ENCODE measurements at places on chromosomes 3 and 15.

- DNase-seq = no peak
Observed at GRCh38 chr15:31799715-31800321, 230.5 kb upstream of the CHRNA7 start.

GRCh38 chr3:174938102-174938501 is 79.0 kb downstream of the NAALADL2 start:
- no peak for DNase-seq

- no peak for DNase-seq
Observed at GRCh38 chr3:23816721-23817120, 11.0 kb downstream of the UBE2E1 start.

DNA sequence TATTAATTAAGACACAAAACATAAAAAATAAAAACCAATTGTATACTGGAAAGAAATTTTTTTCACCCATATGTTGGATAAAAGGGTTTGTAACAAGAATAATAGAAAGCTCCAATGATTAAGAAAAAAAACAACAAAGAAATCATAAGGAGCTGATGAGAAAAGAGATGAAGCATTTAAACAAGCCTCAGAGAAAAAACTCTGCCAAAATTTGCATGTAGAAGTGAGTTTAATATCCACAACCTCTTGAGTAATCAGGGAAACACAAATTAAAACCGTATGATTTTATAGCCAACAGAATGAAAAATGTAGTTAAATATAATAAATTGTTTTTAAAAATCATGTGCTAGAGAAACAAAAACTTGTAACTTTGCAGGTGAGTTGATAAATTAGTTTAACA is 192.9 kb downstream of the BCHE start:
- DNase-seq = no peak

DNA sequence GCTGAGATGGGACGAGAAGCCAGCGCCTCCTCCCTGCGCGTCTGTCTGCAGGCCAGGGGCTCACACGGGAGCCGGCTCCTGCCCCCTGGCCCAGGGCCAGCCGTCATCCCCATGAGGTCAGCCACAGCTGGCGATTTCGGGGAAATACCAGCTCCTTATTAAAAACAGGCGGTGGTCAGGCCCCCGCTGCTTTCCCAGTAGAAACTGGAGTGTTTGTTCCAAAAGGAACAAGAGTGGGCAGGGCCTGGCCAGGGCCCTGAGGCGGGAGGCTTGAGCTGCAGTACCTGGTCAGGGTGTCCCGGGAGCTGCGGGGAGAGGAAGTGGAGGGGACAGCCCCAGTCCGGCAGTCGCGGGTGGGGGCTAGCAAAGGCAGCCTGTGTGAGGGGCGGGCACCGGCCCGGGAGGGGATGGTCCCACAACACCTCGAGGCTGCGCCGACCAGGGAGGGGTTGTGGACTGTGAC is 17.8 kb downstream of the MYL3 start:
- no peak for DNase-seq

- no peak for DNase-seq
Observed at GRCh38 chr3:12495749-12496452, 11.6 kb downstream of the TSEN2 start.

GRCh38 chr3:11212299-11212608 is 58.0 kb downstream of the HRH1 start:
- DNase-seq = no peak

GRCh38 chr15:25893596-25893995 is 30.5 kb upstream of the ATP10A start:
- no peak for DNase-seq

DNA sequence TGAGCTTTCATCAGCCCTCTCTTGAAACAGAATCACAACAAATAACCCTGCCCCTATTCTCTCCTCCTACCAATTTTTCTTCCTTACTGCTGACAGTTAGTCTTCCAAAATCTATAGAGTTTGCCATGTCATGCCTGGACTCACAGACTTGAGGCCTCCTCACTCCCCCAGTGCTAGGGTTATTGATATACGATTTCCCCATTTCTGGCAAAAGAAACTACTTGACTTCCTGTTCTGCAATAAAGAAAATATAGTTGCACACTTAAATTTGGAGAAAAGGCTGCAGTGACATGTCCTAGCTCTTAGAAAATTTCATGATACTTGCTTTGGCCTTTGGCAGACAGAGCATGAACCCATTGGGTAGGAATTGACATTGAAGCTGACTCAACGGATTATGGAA is 75.9 kb downstream of the CYP19A1 start:
- no peak for DNase-seq

GRCh38 chr3:2940062-2940461 is 170.1 kb downstream of the IL5RA start:
- no peak for DNase-seq

- peak; percentile 83 for DNase-seq
Observed at GRCh38 chr3:62665627-62666437, 209.4 kb downstream of the CADPS start.

GRCh38 chr3:129632556-129632955 is 26.1 kb upstream of the PLXND1 start:
- DNase-seq = no peak

GRCh38 chr3:150147776-150148175 is 177.1 kb upstream of the PFN2 start:
- DNase-seq = no peak

- no peak for DNase-seq
Observed at GRCh38 chr3:172294223-172294806, 153.9 kb downstream of the GHSR start.

- DNase-seq = no peak
Observed at GRCh38 chr15:63372753-63373152, 8.9 kb downstream of the CA12 start.

GRCh38 chr15:78033864-78034263 is 43.6 kb downstream of the TBC1D2B start:
- no peak for DNase-seq

DNA sequence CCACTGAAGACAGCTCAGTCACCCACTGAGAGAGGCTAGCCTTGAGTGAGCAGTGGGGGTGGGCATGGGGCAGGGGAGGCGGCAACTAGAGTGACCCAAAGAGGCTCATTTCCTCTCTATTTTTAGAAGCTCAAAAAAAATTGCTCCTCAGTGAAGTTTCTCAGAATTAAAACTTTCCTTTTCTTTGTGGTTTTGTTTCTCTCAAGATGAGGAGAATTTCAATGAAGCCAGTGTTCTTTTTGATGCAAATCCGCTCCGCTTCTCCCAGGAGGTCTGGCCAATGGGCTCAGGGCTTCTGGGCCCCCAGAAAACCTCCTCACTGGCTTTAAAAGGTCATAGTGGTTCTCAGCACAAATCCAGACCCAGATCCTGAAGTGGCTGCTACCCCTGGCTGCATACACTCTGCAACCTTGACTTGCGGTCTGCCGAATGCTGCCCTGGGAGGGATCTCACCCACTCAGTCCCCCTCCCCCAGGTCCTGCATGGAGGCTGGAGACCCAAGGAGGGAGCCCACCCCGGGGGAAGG is at the start of gene ACSBG1:
Gene ACSBG1 (minus strand): TSS at position 51 of the 526 bp plus-strand sequence. CDS start 64 bp downstream, outside the sequence.
- peak; percentile 77 for DNase-seq

GRCh38 chr15:59299929-59300617 is 72.6 kb downstream of the MYO1E start:
- DNase-seq = no peak

DNA sequence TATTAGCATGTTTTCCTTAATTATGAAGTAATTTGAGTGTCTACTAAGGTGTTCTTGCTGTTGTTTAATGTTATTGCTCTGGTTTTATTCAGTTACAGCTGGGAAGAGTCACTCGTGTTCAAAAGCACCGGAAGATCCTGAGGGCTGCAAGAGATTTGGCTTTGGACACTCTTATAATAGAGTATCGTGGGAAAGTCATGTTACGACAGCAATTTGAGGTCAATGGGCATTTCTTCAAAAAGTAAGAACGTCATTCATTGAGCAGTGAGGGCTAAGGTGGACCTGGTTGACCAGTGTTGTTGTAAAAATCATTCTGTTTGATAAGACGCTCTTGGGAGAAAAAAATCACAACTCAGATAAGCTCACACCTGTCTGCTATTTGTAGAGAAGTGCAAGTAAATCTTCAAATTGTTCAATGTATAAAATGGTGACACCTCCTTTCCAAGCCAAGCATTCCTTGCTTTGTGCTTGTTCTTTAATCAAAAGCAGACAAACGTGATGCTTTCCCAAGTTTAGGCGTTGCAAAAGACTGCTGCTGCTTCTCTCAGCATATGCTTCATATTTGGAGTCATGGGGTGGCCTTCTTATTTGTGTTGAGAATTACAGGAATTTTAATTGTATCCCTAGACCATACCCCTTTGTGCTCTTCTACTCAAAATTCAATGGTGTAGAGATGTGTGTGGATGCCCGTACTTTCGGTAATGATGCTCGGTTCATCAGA is 44.2 kb downstream of the SETD5 start:
- no peak for DNase-seq

DNA sequence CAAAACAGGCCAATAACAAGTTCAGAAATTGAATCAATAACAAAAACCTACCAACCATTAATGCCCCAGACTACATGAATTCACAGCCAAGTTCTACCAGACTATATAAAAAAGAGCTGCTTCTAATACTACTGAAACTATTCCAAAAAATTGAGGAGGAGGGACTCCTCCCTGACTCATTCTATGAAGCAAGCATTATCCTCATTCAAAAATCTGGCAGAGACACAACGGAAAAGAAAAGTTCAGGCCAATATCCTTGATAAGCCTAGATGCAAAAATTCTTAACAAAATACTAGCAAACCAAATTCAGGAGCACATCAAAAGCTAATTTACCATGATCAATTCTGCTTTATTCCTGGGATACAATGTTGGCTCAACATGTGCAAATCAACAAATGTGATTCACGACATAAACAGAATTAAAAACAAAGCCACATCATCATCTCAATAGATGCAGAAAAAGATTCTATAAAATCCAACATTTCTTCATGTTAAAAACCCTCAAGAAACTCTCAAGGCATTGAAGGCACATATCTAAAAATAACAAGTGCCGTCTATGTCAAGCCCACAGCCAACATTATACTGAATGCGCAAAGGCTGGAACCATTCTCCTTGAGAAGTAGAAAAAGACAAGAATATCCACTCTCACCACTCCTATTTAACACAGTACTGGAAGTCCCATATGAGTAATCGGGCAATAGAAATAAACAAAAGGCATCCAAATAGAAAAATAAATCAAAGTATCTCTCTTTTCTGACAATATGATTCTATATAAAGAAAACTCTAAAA is 573.6 kb upstream of the GRM7 start:
- DNase-seq = no peak

DNA sequence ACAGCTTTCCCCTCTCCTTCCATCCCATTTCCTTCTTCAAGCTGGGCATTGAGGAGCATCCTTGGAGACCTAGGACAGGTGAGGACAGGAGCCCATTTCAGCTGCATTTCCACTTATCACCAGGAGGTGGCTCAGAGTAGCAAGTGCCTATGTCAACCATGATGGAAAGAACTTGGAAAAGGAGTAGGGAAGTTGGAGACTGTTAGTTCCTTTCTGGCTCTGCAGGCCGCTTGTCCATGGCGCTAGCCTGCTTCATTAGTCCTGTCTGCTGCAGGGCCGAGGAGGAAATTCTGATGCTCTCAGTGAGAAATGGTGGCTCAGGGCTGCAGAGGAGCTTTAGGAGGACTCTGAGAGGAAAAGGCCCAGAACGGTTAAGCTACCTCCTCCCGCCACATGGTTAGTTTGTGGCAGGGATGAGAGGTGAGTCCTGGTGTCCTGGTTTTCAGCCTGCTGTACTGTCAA is 7.0 kb upstream of the CD276 start:
- peak; percentile 86 for DNase-seq

GRCh38 chr15:95450413-95450812 is 880.1 kb upstream of the NR2F2 start:
- no peak for DNase-seq

DNA sequence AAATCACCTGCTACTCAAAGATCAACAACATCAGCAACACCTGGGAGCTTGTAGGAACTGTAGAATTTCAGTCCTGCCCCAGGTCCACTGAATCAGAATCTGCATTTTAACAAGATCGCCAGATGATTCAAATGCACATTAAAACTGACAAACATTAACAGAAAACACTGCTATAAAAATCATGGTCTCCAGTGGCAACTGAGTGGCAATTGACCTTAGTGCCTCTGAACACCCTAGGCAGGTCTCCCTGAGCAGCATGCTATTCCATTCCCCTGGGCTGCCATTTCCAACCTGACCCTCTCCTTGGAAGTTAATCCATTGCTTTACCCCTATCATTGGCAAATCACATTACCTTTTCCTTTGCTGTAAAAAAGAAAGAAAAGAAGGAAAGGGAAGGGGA is 23.0 kb upstream of the TOP2B start:
- DNase-seq = no peak

- no peak for DNase-seq
Observed at GRCh38 chr3:168383573-168383972, 287.8 kb upstream of the GOLIM4 start.

DNA sequence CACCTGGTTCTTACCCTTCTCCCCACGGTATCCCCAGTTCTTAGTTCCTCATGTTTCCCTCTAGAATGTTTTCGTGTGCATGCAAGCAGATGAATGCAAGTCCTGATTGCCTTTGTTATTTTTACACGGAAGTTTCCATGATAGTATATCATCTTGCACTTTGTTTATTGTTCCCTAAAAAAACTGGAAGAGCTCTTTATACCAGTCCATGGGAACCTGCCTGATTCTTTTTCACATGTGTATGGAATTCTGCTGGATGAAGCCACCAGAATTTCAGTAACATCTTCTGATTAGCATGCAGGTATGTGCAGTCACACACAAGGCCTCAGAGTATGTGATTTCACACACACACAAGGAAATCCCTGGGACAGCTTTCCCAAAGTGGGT is 16.0 kb upstream of the LRRK1 start:
- no peak for DNase-seq

DNA sequence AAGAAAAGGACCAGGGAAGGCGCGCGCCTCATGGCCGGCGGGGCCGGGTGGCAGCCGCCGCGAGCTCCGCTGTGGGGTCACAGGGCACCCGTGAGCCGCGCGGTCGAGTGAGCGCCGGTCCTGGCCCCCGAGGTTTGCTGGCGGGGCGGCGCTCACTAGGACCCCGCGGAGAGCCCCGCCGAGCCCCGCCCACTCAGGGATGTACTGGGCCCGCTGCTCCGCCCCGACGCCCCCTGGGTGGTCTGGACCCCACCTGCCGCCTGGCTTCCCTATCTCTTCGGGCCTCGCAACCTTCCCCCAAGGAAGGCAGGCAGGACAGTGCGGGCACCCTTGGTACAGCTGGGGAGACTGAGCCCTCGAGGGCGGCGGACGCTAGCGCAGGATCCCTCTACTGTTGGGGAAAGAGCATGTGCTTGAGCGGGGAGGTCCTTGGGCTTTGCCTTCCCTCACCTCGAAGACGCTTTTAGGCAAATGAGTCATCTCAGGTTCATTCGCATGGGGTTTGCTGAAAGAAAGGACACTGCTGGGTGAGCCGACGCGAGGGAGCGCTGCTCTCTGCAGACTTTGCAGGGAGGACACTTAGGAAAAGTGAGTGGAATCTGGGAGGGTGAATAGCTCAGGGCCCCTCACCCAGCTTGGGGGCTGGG is at the start of gene CHRNB4:
Gene CHRNB4 (minus strand): TSS at position 109 of the 647 bp plus-strand sequence. CDS start 77 bp downstream, at position 32.
- DNase-seq = no peak

- peak; percentile 59 for DNase-seq
Observed at GRCh38 chr3:120526011-120526870, 69.9 kb upstream of the NDUFB4 start.
